ENCODE measurements at places on chromosomes 4 and X.

DNA sequence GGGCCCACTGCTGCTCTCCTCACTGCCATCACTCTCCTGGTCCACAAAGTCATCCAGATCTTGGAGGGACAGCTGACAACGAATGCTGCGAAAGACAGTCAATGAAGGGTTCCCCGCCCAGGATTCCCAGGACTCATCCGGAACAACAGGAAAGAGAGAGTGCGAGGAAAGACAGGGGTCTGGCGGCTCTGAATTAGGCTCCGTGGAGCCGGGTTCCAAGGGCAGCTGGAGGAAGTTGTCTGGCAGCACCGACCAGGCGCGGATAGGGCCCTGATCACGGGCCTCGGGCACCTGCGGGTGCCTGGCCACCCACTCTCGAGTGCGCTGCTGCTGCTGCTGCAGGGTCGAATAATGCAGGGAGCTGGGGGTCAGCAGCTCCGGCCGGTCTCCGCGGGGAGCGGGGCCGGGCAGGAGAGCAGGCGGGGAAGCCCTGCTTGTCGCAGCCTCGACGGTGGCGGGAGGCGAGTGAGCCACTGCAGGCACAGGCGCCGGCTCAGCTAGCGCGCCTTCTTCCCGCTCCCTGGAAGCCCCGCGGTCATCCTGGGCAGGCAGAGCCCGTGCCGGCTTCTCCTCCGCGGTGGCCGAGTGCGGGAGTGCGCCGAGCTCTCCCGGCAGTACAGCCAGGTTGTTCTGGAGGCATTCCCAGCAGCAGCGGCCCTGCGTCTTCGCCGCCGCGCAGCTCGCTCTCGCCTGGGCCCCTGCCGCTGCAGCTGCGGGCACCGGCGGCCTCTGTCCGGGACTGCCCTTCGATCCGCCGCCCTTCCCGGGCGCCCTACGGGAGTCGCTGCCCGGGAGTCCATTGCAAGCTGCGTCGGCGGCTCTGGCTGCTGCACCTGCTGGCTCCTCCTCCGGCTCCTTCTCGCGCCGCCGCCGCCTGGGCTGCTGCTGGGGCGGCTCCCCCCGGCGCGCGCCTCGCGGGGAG, 1.1 kb downstream of the SOWAHB start:
- DNase-seq = peak; percentile 57

DNA sequence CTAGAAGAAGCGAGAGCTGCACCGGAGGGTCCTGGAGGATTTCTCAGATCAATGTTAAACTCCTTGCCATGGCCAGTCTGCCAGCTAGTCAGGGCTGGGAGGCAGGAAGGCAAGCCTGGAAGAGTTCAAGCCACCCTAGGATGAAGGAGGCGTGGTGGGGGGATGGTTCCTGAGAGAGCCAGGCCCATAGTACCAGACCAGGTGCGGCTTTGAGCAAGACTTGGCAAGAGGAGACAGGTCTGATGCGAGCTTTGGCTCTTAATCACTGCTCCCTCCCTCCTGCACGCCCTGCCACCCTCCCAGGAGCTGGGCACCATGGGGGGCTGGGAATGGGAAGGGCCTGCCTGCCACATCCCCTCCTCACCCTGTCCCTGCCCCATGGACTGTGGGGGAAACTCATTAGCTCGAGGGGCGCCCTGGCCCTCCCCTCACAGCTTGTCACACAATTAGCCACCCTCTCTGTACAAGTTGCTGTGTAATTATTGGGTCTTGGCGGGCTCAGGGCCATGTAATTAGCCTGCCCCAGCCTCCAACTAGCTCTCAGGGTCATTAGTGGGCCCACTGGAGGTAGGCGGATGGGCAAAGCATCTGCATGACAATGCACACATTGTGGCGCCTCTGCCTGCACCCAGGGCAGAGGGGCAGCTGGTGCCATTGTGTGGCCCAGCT, 50.3 kb downstream of the EFNB1 start:
- DNase-seq = no peak

- DNase-seq = no peak
Observed at GRCh38 chrX:392575-392846, 5.8 kb upstream of the PPP2R3B start.

- no peak for DNase-seq
Observed at GRCh38 chr4:94537921-94538628, 86.3 kb downstream of the PDLIM5 start.

DNA sequence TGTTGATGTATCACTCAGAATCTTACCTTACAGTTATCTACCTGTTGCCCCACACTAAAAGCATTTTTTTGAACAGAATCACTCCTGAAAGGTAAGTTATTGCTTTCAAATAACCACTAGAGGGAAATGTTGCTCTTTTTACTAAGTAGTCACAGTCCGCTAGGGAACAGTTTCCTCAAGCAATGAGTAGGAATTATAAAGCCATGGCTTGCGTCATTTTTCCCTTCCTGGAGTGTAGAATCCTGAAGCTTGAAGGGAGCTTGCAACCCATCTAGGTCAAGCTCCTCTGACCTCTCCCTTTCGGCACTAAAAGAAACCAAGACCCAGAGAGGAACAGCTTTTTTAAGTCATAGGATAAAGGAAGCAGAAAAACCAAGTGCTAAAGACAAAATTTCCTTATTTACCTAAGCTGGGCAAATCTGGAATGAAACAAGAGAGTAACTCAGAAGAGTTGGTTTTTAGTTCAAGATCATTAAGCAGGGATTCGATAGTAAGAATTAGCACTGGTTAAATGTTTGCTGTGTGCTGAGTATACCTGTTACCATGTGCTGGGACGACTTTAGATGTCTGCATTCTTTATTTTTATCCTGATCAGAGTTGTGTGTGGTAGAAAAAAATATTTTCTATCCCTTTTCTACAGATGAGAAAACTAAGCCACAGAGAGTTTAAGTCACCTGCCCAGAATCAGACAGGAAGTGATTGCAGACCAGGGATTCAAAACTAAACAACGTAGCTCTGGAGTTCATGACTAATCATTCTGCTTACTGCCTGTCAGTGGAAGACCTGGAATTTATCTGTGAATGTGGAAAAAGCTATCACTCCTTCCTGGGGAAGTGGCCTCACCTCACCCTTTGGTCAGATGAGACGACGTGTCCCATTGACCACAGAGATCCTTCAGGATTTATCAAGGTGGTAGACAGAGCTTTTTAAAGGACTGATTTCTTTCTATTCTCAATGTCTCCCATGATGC, 631.5 kb downstream of the RAB28 start:
- DNase-seq = peak; percentile 82

GRCh38 chr4:64784125-64784524, 374.9 kb upstream of the TECRL start:
- DNase-seq = peak; percentile 39

DNA sequence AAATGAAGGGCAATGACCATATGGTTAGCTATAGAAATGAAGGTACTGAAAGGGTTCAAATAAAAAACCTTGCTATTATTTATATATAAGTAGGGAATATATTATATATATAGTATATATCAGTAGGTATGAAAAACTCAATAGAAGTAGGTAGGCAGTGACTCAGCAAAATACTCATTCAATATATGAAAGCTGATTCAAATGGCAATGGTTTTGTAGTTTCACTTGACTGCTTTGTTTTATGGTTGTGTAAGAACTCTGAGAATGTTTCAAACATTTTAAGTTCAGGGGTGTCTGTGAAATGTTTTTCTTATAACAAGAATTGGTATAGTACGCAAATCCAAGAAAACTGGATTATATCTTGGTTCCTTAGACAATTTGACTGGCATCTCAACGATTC, 4.1 kb downstream of the ZNF280C start:
- DNase-seq = no peak
